COR-L47 (cell line): ENCODE measurements at places on chromosomes 12 and 14.

GRCh38 chr12:104604070-104604994 lies 147.6 kb downstream of the CHST11 start:
- no peak for DNase-seq

GRCh38 chr12:96054244-96054610 lies 18.8 kb upstream of the LTA4H start:
- no peak for DNase-seq

GRCh38 chr12:57837864-57838562 lies 8.5 kb downstream of the CTDSP2 start:
- no peak for DNase-seq

- no peak for DNase-seq
Measured at GRCh38 chr14:103533137-103533998, 4.4 kb downstream of the TRMT61A start.

GRCh38 chr12:121729021-121729420 lies 16.5 kb downstream of the TMEM120B start:
- DNase-seq: no peak

DNA sequence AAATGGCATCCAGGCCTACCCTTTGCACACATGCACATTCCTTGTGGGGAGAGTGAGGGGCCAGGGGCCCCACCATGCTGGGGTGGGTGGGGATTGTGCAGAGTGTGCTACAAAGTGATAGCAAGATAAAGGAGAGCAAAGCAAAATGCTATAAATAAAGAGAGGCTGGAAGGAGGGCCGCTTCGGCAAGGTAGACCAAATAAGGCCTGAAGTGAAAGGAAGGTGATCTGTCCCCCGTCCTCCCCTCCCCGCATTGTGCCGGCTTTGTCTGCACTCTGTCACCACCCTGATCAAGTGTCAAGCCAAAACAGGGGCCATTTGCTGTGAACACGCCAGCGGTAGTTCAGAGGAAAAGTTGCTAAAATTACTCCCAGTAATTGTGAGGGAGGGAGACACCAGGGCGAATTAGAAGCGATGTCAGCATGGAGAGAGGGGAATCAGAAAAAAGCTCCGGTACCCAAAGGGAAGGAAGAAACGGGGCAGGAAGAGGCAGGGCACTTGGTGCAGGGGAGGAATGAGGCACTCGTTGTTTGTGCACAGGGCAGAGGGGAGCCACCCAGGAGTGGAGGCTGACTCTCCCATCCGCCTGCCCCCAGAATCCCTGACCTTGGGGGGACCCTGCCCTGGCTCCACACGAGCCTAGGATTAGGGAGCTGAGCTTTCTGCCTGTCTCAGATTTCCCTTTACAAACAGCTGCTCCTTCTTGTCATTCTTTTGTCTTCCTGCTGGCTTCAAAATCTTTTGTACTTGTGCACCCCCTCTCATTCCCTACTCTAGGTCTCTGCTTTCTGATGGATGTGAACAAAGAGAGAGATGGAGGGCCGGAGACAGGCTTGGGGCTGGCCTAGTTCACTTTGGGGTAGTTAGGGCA lies 2.9 kb upstream of the MYH7 start:
- DNase-seq: no peak

GRCh38 chr12:91507754-91508153 lies 325.1 kb upstream of the DCN start:
- no peak for DNase-seq

DNA sequence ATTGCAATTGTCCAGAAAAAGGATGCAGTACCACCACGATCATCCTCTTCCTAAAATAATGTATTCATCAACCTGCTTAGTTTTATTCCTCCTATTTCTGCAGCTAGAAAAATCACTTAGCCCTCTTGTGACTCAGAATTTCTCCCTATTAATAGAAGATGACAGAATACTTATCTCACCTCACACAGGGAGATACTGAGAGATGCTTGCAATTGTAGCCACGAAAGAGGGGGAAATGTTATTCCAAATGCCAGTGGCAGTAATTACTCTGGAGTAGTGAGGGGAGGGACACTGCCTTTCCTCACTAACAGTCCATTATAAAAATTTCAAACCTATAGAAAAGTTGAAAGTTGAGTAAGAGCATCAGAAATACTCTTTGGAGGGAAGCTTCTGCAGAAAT lies 11.8 kb upstream of the DUSP6 start:
- no peak for DNase-seq

GRCh38 chr14:72463291-72463866 lies 430.5 kb downstream of the DPF3 start:
- no peak for DNase-seq

DNA sequence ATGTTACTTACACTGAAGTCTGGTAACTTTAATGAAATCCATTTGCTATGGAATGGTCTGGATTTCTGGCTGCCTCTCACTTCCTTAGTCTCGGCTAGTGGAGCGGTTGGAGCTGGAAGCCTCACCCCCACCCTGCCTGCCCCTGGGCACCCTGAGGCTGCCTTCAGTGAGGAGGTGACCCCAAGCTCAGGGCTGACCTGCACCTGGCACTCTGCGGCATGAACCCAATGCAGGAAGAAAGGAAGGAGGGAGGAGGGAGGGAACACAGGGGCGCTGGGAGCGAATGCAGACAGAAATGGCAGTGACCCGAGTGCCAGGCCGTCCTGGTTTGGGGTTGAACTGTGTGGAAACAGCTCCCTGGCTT lies 353.1 kb downstream of the TMEM121 start:
- no peak for DNase-seq

DNA sequence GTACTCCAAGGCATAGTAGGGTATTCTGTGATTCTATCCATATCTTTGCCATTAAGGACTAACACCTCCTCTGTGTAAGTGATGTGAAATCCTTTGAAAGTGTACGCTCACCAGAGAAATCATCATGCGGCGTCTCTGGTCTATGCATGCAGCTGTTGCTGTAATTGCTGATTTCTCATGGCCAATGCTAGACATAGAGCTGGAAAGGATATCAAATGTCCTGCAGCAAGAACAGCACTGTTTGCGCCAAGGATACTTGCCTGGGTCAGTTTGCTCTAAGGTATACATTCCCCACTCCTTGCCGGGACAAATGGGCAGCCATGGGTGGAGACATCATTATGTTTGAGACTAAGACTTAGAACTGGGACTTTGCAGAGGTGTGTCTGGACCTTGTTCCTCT lies 896.4 kb downstream of the BCL11B start:
- no peak for DNase-seq

DNA sequence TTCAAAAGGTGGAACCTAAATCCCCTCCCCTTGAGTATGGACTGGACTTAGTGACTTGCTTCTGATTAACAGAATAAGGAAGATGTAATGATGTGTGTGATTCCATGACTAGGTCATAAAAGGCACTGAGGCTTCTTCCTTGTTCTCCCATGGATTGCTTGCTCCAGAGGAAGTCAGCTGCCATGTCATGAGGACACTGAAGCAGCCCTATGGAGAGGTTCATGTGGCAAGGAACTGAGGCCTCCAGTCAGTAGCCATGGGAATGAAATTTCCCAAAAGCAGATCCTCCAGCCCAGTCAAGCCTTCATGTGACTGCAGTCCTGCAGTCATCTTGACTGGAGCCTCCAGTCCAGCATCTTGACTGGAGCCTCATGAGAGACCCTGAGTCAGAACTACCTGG lies 10.7 kb downstream of the TMBIM4 start:
- no peak for DNase-seq

GRCh38 chr14:78316786-78317185 lies 146.6 kb downstream of the NRXN3 start:
- DNase-seq: no peak

- no peak for DNase-seq
Measured at GRCh38 chr12:22271023-22271422, 63.5 kb downstream of the ST8SIA1 start.

GRCh38 chr14:36162267-36162666 lies 14.3 kb downstream of the PTCSC3 start:
- no peak for DNase-seq

GRCh38 chr12:51836827-51837173 lies 11.7 kb downstream of the FIGNL2 start:
- no peak for DNase-seq

DNA sequence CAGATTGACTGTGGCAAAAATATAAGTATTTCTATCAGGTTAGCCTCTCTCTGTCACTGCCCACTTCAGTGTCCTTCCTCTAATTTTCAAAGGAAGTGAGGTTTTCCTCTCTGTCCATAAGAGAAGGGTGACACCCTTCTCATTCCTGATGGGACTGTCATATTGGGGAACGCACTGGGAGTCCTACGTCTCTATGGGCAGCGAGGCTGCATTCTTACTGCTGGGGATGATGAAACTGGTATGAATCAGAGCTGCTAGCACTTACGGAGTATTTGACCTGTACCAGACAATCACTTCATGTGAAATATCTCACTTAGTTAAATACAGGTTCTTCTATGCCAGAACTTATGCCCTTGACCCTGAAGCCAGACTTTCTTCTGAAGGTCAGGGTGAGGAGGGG lies 436.3 kb downstream of the DPF3 start:
- DNase-seq: no peak

DNA sequence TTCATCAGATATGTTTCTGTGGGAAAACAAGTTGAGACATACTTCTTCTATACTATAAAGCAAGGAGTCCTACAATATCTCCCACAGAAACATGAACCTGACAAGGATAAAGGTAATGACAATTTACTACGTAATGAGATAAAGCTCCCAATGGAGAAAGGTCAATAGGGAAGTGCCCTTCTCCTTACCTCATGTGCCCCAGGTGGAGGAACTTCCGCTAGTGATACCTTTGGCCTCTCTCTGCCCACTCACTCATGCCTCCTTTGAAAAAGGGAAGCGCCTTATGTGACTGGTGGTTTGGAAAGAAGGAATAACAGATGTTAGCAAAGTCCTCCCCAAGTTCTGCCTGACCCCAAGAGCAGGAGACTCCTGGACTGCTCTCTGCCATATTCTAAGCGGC lies 305.3 kb downstream of the ITPR2 start:
- DNase-seq: no peak

- DNase-seq: no peak
Measured at GRCh38 chr12:10721651-10722501, 1.2 kb downstream of the YBX3 start.

DNA sequence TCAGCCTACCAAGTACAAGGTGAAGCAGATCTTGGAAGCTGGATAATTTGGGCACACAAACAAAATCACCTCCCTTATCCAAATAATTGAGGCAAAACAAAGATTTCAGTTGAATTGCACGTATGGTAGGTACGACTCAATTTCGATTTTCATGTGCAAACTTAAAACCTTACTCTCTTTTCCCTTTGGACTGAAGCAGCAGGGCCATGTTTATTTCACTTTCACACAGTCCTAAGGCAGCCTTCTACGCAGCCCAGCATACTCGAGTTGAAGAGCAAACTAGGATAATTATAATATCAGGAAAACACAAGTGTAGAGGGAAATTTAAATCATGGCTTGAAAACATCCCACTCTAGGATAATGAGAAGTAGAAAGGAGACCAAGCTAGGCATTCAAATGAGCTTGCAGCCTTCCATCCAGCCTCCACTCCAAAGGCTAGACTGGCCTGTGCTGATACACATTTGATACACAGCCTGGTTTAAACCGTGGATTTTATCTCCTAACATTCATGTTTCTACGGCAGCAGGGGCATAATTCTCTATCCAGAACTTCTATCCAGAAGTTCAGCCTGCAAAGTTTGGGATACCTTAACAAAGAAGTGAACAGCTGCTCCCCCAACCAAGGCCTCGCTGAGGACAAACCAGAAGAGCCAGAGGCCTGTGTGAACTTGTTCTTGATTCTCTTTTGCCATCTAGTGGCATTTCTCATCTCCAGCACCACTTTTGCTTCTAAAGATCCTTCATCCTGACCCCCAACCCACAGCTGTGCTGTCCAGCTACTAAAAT lies 2.4 kb upstream of the RNASE7 start:
- DNase-seq: peak; percentile 33

- DNase-seq: peak; percentile 8
Measured at GRCh38 chr12:80821513-80822000, 104.8 kb downstream of the MYF5 start.

- no peak for DNase-seq
Measured at GRCh38 chr14:102777711-102778337, 575 bp downstream of the TRAF3 start.

- no peak for DNase-seq
Measured at GRCh38 chr12:31714406-31715271, 14.2 kb downstream of the AMN1 start.

GRCh38 chr14:22579236-22579635 lies 9.8 kb downstream of the DAD1 start:
- no peak for DNase-seq

DNA sequence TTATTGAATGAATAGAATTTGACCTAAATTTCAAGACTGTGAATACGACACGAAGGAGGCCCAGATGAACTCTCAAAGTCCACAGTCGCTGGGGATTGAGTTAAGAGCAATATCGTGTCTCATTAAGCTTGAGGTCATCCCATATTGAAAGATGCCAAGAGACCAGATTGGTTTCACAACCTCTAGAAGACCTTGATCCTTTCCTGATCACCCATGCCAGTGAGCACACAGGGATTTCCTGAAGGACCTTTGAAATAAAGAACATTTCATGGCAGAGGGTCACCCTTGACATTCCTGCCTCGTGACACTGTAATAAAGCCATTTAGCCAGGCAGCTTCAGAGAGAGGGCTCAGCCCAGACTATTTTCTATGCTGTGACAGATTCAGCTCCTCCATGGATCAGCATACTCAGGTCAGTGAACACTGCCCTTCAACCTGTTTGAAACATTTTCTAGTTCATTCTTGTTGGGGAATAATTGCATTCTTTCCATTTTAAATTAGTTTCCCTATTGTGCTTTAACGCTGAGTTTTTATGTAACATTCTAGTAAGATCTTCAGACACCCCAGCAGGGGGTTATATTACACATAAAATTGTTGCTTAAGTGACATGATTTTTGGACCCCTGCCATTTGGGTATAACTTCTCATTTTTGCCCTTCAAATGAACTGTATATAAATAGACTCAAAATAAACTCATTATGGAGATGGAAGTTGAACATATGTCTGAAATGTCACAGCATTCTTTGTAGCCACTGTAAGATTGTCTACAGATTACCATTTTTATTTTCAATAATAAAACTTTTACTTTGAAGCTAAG lies 213.2 kb downstream of the C12orf50 start:
- peak; percentile 30 for DNase-seq

DNA sequence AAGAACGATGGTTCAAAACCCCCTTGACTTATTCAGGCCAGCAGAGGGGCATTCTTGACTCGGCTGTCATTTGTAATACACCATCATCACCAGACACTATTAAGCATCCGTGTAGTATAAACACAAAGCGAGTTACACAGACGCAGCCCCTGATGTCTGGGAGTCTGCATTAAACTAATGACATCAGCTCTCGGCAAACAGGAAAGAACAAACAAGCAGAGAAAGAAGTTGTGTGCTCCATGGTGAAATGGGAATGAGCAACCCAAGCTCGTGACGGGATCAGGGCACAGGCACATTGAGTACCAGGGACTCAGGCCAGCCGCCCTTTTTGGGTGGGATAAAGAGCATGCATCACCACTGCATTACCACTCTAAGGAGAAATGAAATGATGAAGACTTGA lies 460.1 kb downstream of the MED13L start:
- DNase-seq: no peak

DNA sequence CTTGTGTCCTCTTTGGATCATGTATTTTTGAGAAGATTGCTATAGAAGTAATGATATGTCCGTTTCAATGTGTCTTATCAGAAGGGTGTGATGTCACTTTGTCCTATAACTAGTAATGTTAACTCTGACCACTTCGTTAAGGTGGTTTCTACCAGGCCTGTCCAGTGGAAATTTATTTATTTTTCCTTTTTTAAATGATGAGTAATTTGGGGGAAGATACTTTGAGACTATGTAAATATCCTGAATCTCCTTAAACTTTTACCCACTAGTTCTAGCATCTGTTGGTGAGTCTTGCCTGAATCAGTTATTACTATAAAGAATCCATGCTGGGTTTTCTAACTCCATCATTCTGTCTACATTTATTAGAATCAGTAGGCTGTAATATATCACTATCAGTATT lies 15.3 kb downstream of the EP400 start:
- DNase-seq: no peak
